ENCODE measurements at places on chromosomes 1 and 21. TPM values are rescaled to one million over a fixed set of nuclear protein-coding genes. Genes with fewer than 3 reads are reported as not detected.

The IL20 gene
- total RNA-seq, result not detected

The MYOC gene
- not detected for total RNA-seq

The SPATA21 gene
- total RNA-seq, result not detected

The MYBPH gene
- not detected for total RNA-seq

The CYP2J2 gene
- 0.91 TPM for total RNA-seq

The CYP4A11 gene
- total RNA-seq, result not detected

The KRTAP12-2 gene
- total RNA-seq, result not detected

The RIMS3 gene
- 0.15 TPM for total RNA-seq

The GBP7 gene
- total RNA-seq, result not detected

The OR2AK2 gene
- not detected for total RNA-seq

The NBPF19 gene
- 3.8 TPM for total RNA-seq

The NGF gene
- total RNA-seq, result not detected

The PLXNA2 gene
- total RNA-seq, result 78.9 TPM

The KCNE2 gene
- not detected for total RNA-seq

The BMP8B gene
- total RNA-seq, result 0.15 TPM

The RAP1GAP gene
- total RNA-seq, result not detected

The APCS gene
- total RNA-seq, result not detected

The ICOSLG gene
- total RNA-seq, result 1.3 TPM

The DNAI4 gene
- 1.9 TPM for total RNA-seq

The INAVA gene
- total RNA-seq, result not detected

The PAPPA2 gene
- under 0.01 TPM for total RNA-seq

The GBP4 gene
- total RNA-seq, result 3.6 TPM

The SPRR2A gene
- not detected for total RNA-seq

The EFNA1 gene
- 96.1 TPM for total RNA-seq

The ADCY10 gene
- total RNA-seq, result under 0.01 TPM

The AVPR1B gene
- total RNA-seq, result not detected

The MFAP2 gene
- total RNA-seq, result 16.3 TPM

The COA7 gene
- total RNA-seq, result 18.2 TPM

The SRSF4 gene
- total RNA-seq, result 57.9 TPM

The EPHA10 gene
- total RNA-seq, result not detected

The PCBP3 gene
- total RNA-seq, result not detected

Measured in epithelial cell of umbilical artery (primary cell).